ENCODE measurements at places on chromosomes 1 and 21.

- no peak for DNase-seq
These were observed 4.7 kb downstream of the ITLN2 start for GRCh38 chr1:160949881-160950280.

GRCh38 chr1:180040034-180040433, 85.4 kb downstream of the CEP350 start:
- DNase-seq, result no peak

DNA sequence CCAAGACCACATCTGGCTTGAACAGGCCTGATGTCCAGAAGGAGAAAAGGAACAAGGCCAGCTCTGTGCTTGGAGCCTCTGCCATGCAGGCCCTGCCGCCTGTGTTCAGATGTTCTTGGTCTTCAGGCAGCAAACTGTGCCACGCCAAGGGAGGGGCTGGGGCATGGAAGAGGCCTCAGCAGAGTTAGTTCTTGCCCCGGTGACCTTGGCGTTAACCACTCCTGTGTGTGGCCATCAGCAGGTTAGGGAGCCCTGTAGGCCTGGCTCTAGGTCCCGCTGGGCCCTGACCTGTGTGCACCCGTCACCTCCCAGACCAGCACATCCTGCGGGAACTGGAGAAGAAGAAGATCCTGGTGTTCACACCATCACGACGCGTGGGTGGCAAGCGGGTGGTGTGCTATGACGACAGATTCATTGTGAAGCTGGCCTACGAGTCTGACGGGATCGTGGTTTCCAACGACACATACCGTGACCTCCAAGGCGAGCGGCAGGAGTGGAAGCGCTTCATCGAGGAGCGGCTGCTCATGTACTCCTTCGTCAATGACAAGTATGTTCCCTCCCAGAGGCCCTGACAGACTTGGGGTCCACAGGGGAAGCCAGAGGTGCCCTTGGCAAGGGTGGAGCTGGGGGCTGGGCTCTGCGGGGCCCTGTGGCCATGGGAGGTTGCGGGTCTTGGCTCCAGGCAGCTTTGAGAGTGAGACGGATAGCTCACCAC, 7.1 kb downstream of the ZC3H12A start:
- no peak for DNase-seq

- DNase-seq, result no peak
These were observed 121.4 kb upstream of the NFIA start for GRCh38 chr1:60960891-60961461.

DNA sequence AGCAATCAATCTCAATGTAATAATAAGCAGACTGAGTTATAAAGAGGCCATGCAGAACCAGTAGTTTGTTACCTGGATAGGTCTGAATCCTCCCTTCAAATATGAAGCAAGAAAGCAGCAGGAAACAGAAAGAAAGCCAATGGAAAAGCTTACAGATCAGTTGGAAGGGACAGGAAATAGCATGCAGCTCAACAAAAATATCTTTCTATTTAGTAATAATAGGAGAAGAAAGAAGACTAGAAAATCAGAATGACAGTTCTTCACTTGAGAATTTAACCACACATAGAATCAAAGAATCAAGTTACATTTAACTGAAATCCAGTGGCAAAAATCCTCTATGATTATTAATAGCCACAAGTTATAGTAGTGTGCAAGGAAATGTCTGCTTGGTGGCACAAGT, 194.4 kb downstream of the EIF4G3 start:
- no peak for DNase-seq

GRCh38 chr1:111446546-111446945, 2.5 kb downstream of the WDR77 start:
- DNase-seq, result no peak

DNA sequence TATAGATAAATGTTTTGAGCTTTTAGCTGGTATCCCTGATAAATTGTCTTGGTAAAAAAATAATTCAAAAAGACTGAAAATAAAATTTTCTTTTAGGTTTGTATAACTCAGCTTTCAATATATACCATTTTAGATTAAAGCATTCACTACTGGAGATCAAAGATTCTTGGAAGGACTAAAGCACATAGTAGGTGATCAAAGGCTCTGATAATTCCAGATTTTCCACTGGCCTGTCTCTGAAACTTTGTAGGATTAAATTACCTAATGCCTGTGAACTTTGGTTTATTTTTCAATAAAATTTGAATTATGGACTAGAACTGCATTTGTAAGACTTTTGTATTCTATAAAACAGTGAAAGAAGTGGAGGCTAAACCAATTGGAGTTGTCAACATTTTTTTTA, 1.2 kb upstream of the RGS18 start:
- no peak for DNase-seq

DNA sequence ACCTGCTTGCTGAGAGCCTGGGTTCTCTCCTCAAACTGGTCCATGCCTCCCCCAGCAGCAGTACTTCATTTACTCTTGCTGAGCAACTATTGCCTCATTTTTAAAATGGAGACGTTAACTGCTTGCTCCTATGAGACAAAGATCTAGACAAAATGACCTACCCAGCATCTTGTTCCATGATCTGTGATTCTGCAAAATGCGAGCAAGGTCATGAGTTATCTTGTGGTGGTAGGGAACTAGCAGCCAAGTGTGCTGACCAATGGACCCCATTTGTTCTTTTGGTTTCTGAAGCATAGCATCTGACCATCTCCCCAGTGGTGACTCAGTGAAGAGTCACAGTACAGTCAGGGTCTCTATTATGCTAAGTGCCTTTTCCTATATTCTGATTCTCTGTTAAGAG, 40.4 kb downstream of the TBX15 start:
- no peak for DNase-seq

DNA sequence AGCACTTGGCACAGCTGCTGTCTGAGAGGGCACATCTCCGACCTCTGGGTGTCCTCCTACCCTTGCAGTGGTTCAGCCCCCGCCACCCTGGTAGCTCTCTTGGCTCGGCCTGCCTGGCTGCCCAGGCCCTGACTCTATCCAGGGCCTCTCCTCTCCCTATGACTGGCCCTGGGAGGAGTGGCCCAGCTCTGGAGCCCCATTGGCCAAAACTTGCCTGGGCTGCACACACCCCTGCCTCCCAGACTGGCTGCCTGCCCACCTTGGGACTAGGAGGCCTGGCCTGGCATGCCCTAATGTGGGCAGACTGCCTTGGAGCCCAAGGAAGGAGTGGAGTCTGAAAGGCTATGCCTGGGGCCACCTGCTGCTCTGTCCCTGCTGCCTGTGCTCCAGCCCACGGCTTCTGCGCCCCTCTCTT, 33.6 kb downstream of the ACOT11 start:
- no peak for DNase-seq

DNA sequence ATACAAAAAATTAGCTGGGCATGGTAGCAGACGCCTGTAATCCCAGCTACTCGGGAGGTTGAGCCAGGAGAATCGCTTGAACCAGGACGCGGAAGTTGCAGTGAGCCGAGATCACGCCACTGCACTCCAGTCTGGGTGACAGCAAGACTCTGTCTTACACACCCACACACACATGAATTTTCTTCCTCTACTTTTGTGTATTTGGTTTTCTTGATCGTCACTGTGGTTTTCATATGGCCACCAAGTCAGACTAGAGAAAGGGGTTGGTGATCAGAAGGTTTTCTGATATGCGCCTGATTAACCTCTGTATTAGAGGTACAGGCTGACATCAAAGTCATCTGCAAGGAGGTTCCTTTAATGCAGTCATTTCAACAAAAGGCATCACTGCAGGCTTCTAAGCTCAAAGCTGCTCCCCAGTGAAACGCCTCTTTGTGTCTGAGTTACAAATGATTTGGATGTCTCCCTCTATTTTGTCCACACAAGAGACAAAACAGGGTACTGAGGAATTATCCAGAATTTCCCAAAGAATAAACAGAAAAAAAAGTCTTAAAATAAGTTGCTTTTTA, 11.1 kb downstream of the SH2D1B start:
- DNase-seq, result no peak

GRCh38 chr1:21903638-21904453, 33.3 kb downstream of the HSPG2 start:
- no peak for DNase-seq

DNA sequence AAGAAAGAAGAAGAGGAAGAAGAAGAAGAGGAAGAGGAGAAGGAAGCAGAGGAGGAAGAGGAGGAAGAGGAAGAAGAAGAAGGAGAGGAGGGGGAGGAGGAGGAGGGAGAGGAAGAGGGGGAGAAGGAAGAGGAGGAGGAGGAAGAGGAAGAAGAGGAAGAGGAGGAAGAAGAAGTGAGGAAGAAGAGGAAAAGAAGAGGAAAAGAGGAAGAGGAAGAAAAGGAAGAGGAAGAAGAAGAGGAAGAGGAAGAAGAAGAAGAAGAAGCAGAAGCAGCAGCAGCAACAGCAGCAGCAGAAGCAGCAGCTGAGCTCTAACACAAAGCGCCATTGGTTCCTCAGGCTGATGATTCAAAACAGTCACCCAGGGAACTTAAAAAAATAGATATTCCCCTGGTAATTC, 34.0 kb downstream of the DNAI4 start:
- DNase-seq, result no peak

Data from CD4-positive, alpha-beta T cell treated with Interleukin-10 for 1 hour (primary cell).